Activated T-cell treated with anti-CD3 and anti-CD28 coated beads, Interleukin-2, amount 50 U/mL, for 4 hours (primary cell): ENCODE measurements at places on chromosomes 1 and 21. TPM values are rescaled to one million over a fixed set of nuclear protein-coding genes. Genes with fewer than 3 reads are reported as not detected.

Gene CELA2B
- not detected for total RNA-seq

- no peak for DNase-seq
Observed at GRCh38 chr1:187715483-187715882, 886.7 kb downstream of the PLA2G4A start.

DNA sequence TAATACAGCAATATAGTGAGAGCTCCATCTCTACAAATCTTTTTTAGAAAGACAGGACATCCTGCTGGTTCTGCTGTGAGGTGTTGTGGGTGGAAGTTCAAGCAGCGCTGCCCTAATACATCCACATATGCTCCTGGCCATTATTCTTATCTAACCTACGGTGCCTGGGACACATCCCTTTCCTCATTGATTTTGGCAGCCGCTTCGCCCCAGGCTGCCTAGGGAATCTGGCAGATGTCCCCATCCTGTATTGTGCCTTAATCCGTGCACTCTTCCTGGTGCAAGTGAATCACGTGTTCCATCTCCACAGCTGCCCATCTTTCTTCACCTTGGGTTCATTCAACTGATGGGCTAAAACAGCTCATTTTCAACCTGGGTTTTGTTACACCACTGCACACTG is 3.1 kb upstream of the UBE2G2 start:
- DNase-seq = no peak

GRCh38 chr1:225830841-225831240 is 20.9 kb downstream of the EPHX1 start:
- no peak for DNase-seq

DNA sequence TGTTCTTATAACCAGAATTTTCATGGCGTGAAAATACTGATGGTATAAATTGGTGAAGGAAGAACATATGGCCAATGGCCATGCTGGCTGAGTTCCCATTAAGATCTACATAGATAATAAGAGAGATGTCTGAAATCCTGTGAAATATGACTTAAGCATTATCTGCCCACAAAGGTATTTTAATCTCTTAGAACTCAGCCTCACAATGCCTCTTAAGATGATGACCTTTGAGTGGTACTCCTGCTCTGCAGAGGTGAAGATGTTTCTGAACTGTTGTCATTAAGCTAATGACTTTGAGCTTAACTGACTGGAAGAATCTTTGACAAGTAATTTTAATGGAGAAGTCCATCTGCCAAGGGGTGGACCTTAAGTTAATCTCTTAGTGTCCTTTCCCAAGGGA is 148.7 kb downstream of the ZNF326 start:
- DNase-seq = no peak

Gene CLEC20A
- total RNA-seq = not detected

GRCh38 chr1:180816132-180816531 is 96.6 kb upstream of the KIAA1614 start:
- no peak for DNase-seq

Gene UTS2
- total RNA-seq = 1.4 TPM

Gene CRYAA
- total RNA-seq = not detected

Gene ERO1B
- total RNA-seq = 4.2 TPM

DNA sequence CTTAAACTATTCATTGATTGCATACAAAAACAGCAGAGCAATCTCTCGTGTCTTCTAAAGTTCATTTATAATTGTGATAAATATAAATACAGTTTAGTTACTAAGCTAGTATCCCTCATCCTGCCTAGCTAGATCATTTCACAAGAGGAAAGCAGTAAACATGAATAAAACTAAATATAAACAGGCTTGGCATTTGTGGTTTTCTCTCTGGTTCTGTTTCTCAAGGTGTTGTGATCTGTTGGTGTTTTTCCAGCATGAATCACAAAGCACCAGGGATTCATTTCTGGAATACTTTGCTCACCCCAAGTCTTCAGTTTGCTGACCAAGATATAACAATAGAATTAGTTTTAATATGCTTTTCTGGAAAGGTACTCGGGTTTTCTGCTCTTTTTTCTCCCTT is 32.7 kb upstream of the GLIS1 start:
- DNase-seq = no peak

DNA sequence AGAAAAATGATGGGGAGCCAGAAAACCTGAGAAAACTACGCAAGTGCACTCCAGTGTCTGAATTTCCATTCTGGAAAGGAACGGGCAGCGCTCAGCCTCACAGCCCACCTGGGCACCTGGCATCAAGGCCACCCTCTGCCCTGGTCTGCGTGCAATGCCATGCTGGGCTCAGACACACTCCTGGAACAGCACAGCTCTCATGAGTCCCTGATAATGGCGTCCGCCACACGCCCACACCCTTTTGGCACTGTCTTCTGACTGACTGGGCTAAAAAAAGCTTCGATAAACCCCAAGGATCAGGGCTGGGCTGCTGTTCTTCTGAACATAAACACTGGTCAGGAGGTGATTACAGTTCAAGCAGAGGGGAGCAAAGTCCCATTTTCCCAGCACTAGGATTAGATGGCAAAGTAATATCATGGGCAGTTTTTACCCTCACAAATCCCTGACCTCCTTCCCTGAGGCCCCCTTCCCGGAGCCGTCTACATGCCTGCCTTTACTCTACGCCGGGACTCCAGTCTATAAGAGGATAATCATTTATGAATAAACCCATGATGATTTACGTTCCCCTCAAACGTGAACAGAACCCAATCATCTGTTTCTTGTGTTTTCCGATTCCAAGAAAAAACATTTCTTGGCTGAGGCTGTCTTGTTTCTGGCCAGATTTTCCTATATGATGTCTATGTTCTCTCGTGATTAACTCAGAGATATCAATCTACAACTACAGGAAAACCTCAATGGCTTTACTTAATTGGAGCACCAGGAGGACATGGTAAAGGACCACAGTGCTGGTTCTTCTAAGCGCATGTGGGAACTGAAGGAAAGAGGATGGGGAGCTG is 22.6 kb downstream of the RCAN1 start:
- no peak for DNase-seq

DNA sequence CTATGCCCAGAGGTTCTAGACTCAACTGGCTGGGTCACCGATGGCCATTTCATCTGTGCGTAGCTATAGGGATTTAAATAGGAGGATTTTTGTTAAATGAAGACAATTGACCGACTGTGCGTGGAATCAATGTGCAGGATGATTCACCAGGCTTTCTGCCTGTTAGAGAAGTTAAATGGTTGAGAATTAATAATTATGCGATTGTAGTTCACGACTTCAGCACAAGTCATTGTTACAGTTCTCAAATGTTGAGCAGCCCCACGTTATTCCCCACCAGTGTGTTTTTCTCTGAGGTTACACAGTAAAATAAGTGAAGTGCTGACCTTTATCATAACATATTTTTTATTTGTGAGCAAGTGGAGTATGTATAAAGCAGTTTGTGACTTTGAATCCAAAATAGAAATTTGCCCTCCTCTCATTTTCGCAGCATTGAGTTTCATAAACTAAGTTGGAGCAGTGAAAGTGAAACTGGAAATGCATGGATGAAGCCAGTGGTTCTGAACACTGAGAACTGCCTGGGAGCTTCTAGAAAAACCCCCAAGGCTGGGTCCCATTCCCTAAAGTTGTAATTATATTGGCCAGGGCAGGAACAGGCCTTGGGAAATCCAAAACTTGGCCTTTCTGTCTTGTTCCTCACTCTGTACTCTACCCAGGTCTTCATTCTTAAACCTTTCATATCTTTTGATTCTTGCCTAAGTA is 102.6 kb downstream of the GALNT2 start:
- DNase-seq = no peak

GRCh38 chr1:96558635-96559034 is 162.9 kb upstream of the PTBP2 start:
- DNase-seq = no peak

GRCh38 chr21:44954281-44954771 is 14.5 kb downstream of the SLX9 start:
- DNase-seq = no peak

Gene CDK18
- total RNA-seq = 0.95 TPM

- DNase-seq = no peak
Observed at GRCh38 chr1:179126338-179127060, 44.6 kb downstream of the TOR3A start.

- no peak for DNase-seq
Observed at GRCh38 chr1:207221934-207222351, 99.5 kb upstream of the CD55 start.

GRCh38 chr1:108862698-108863477 is 6.0 kb upstream of the AKNAD1 start:
- no peak for DNase-seq

- DNase-seq = no peak
Observed at GRCh38 chr1:184941735-184942134, 32.6 kb downstream of the NIBAN1 start.

DNA sequence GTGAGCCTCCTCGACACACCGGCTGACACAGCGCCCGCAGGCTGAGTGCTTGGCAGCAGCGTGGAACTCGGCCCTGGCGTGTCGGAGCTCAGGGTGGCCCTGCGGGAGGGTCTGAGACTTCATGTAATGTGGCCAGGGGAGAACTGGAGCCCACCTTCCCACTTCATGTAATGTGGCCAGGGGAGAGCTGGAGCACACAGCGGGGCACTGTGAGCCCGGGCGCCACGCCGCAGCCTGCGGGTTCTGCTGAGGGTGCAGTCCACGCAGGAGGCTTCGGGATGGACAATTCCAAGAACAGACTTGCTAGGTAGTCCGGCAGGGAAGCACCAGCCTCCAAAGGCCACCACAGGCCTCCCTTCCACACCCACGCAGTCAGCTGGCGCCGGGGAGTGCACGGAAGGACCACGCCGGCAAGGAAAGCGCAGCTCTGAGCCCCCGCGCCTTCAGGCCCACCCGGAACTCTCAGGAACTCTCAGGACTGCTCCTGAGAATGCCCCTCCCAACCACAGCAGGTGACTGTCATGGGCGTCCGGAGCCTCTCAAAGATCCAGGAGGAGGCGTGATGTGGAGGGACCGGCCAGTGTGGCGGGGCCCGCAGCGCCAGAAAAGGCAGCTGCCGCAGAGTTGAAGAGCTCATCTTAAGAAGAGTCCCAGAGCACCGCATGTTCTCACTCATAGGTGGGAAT is 19.3 kb upstream of the ADARB1 start:
- DNase-seq = no peak

GRCh38 chr1:222653178-222653827 is 35.4 kb downstream of the MIA3 start:
- DNase-seq = no peak

DNA sequence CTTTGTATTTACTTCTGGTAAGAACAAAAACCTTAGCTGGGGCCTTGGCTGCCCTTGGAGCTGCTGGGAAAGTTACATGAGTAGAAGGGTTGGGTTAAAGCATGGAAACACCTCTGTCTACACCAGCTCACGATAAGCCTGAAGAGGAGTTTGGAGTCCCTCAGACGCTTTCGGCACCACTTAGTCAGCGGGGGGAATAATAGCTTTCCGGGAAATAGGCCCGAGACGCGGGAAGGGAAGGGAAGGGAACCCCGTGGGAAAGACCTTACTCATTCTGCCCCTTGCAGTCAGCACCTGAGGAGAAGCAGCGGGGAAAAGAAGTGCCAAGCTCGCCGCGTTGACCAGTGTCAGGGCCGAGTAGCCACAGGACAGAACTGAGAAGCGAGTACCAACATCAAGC is 66.4 kb upstream of the PDE9A start:
- DNase-seq = no peak

GRCh38 chr1:26545969-26546323 is 16.4 kb downstream of the RPS6KA1 start:
- no peak for DNase-seq

Gene PRAMEF9
- total RNA-seq = not detected

- no peak for DNase-seq
Observed at GRCh38 chr1:98389809-98390208, 271.7 kb upstream of the SNX7 start.

GRCh38 chr1:220927442-220927841 is 48.2 kb downstream of the HLX start:
- no peak for DNase-seq

- no peak for DNase-seq
Observed at GRCh38 chr21:14241297-14241696, 25.3 kb downstream of the RBM11 start.

- no peak for DNase-seq
Observed at GRCh38 chr1:26438041-26438440, 5.9 kb downstream of the DHDDS start.

Gene PADI2
- 0.13 TPM for total RNA-seq

Gene NBPF6
- not detected for total RNA-seq
